ENCODE measurements at places on chromosomes 2 and 18.

GRCh38 chr2:98804736-98805135 lies 73.8 kb upstream of the MGAT4A start:
- DNase-seq: no peak

DNA sequence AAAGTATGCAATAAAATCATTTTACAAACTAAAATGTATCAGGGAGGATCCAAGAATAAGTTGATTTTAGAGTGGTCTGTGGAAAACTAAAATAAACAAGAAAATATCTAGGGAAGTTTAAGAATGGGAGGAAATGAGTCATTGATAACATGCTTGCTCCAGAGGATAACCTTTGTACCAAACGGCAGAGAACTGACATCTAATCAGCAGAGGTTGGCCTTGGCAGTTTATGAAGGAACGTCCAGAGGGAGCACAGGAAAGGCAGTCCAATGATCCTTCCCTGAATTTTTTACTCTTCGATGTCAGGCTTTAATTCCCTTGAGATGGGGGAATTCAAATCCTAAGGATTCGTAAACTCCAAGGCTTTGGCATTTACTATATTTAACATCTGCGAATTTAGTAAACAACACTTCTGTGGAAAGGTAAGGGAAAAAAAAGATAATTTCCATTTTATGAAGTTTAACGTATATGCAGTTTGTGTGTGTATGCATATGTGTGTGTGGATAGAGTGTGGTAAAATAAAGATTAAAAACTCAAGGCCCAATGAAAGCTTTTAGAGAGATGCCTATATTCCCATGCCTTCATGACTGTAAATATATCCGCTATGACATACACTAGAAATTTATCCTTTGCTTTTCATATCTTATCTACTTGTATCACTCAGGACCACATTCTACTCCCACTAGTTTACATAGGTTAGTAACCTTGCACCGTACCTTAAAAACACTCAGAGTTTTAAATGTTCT lies 8.7 kb upstream of the INPP1 start:
- no peak for DNase-seq

GRCh38 chr2:99706735-99707134 lies 216.9 kb upstream of the REV1 start:
- no peak for DNase-seq

DNA sequence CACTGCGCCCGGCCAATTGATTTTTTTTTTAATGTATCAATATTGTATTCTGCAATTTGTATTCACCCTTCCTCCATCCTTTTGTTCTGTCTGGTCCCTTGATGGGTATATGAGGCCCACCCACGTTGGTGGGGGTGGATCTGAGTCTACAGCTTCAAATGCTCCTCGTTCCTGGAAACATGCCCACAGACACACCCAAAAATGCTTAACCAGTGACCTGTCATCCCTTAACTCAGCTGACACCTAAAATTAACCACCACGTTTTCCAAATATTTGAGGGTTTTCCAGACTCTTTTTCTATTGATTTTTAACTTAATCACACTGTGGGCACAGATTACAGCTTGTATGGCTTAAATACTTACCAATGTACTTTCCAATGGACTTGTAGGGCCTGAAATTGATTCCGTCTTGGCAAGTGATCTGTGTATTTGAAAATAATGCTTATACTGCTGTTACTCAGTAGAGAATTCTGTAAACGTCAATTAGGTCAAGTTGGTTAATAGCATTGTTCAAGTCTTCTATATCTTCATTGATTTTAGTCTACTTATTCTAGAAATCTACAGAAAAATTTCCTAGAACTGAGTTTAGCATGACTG lies 34.4 kb upstream of the CYP27C1 start:
- no peak for DNase-seq

DNA sequence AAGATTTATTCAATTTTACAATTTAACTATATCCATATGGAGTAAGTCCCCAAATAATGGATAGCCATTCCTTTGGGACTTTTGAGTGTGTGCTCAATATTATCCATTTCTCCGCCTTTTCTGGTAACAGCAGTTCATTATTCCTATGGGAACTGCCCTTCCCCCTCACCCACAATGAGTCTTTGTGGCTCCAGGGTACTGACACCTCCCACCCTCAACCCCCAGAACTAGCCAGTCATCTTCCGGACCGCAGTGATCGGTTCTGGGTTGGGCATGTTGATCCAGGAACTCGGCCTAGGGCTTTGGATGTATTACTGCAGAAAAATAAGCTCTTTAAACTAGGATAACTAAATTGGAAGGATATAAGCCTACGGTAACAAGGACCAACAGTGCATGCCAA lies 45.4 kb upstream of the CCDC150 start:
- DNase-seq: no peak

- no peak for DNase-seq
Observed at GRCh38 chr2:74036010-74036409, 51.3 kb downstream of the TET3 start.

DNA sequence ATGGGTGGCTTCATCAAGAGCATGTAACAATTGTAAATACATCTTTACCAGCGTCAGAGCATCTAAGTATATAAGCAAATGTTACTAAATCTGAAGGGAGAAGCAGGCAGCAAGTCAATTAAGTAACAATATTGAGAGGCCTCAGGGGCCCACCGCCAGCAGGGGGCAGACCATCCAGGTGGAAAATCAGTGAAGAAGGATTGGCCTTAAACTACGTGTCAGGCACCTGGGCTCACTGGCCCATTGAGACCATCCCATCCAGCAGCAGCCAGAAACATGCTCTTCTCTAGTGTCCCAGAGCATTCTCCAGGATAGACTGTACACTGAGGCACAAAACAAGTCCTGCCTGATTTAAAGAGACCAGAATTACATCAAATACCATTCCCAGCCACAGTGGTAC lies 96.2 kb upstream of the SNTG2 start:
- DNase-seq: peak; percentile 17

DNA sequence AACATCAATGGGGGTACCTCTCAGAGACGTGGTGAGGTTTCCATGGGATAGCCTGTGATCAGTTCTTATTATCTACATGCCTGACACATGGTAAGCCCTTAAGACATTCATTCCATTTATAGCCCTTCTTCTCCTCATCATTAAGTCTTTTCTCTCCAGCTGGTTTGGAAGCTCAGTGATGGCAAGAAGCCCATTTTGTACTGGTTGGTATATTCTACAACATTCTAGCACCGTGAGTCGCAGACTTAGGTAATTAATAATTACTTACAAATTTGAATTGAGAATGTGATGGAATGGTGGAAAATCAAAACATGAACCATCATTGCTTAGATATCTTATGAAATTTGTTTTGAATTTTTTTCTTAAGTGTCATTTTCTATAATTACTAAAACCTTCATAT lies 472.6 kb downstream of the DLGAP1 start:
- DNase-seq: no peak

DNA sequence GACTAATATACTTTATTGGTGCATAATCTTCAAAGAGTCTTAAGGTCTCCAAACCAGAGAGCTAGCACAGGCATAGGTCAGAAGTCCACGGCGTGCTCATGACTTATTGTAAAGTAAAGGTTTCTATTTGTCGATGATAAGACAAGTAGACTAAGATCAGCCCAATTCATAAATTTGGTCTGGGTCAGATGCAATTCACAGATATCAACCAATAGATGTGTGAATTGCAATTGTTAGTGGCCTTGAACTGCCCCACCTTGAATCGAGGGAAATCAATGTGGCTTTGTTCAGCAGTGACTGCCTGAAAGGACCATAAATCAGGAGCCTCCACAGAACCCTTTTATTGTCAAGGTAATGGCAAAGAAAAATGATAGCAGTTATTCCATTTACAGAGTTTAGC lies 39.1 kb upstream of the CPS1 start:
- no peak for DNase-seq

Measured in CD4-positive, alpha-beta T cell treated with Interleukin-6 at 100 ng/mL for 8 hours (primary cell).